ENCODE measurements at places on chromosomes 2 and 18. TPM values are rescaled to one million over a fixed set of nuclear protein-coding genes. Genes with fewer than 3 reads are reported as not detected.

GRCh38 chr2:8631465-8632005, 50.3 kb upstream of the ID2 start:
- DNase-seq: no peak

DNA sequence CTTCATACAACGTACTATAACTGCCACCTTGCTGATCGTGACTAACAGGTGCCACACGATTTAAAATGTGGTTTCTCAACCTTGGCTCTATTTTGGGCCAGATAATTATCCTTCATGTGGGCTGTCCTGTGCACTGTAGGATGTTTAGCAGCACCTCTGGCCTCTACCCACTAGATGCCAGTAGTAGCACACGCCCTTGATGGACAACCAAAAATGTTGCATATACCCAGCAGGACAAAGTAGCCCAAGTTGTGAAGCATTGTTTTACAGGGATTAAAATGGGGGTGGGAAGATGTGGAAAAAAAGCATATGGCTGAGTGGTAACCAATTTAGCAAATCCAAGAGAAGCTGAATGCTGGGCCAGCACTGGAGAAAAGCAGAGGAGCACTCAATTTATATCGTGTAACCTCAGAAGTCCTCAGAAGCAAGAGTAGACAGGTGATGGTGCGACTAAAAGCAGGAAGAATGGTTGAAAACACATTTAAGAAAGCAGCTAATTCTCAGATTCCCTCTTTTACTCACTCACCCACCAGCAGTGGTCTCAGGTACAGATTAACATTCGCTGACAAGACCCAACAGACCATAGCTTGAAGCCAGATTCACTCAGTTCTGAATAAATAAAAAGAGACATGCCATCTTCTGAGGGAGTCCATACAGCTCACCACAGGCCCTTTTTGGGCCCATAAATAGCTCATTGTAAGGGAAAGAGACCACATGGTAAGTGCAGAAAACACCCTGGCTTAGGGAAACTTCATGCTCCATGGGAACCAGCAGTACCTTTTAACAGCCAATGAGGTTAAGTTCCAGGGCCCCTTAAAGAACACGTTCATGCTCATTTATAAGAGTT, 50.6 kb downstream of the RAPH1 start:
- no peak for DNase-seq

GRCh38 chr18:59142274-59142673, 2.6 kb downstream of the SEC11C start:
- no peak for DNase-seq

DNA sequence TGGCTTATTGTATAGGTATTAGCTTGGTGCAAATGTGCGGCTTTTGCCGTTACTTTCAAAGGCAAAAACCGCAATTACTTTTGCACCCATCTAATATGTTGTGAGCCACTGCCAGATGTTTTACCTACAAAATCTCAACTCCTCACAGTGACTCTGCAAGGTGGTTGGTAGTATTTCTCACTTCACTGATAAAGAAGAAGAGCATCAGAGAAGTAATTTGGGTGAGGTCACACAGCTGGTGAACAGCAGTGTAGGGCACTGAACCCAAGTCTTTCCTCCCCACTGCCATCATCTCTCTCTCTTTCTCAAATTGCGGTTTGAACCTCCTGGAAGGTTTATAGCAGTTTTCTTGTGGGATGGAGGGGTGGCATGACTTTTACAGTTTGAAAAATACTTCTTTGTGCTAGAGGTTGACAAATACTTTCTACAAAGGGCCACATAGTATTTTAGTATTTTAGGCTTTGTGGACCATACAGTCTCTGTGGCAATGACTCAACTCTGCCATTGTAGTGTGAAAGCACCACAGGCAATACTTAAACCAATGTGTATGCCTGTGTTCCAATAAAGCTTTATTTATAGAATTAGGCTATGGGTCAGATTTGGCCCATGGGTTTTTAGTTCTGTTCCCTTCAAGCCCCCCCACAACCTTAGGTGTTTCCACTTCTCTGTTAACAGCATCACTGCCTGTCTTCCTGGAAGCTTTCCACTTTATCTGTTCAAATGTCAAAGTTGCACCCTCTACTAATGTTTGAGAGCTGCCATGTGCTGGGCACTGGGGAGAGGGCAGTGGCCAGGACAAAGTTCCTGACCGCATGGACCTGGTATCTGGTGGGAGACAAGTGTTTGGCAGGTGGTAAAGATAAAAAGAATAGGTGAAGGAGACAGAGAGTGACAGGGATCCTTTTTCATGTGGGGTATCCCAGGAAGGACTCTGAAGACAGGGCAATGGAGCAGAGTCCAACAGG, 30.1 kb downstream of the FHOD3 start:
- no peak for DNase-seq

DNA sequence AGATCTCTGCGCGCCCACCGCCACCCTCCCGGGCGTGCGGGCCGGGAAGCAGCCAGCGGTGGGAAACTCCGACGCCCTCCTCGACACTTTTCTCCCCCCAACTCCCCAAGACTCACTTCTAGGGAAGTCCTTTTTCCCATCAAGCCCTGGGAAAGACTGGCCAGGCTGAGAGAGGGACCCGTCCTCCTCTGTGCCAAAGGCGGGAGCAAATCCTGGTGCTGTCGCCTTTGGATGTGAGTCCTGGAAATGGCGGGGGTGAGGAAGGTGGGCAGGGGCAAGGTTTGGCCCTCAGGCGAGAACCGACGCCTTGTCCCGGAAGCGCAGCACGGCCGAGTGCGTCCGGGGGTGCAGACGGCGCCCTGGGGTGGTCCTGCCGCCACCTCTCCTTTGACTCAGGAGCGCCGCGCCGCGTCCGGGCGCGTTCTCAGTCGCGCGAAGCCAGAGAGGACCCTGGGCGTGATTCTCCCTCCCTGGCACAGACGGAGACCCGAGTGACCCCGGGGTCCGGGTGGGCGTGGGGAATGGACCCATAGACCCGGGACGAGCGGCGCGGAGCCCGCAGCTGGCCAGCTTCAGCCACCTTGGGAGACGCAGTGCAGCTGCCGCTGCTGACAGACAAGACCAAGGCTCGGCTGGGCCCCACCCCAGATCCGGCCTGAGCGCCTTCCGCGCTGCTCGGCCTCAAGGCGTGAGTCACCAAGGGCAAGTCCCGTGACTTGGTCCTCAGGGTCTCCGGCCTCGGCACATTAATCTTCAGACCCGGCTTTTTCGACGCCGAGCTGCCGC, 3.5 kb upstream of the LBX2 start:
- peak; percentile 68 for DNase-seq

DNA sequence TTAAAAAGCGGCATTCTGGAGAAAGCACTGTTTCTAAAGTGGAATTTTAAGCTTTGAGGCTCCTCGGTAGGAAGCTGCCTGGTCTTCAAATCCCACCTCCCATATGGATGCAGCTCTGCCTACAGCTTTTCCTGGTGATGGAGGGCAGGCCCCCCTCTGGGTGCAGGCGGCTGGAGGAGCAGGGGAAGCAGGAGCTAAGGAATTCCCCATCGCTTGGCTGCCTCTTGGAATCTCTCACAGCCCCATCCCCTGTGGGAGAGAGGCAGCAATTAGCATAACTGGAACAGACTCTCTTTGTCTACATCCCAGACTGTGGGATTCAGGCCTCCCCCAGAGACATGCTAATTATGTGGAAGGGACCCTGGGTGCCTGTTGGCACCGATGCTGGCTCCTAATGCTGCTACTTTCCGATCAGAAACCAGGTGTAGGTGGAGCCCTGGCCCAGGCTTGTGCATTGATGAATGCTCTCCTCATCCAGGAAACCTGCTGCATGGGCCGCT, 51.3 kb downstream of the LIPG start:
- DNase-seq: no peak

- DNase-seq: no peak
These were observed 18.1 kb upstream of the ATOH8 start for GRCh38 chr2:85735691-85736090.

DNA sequence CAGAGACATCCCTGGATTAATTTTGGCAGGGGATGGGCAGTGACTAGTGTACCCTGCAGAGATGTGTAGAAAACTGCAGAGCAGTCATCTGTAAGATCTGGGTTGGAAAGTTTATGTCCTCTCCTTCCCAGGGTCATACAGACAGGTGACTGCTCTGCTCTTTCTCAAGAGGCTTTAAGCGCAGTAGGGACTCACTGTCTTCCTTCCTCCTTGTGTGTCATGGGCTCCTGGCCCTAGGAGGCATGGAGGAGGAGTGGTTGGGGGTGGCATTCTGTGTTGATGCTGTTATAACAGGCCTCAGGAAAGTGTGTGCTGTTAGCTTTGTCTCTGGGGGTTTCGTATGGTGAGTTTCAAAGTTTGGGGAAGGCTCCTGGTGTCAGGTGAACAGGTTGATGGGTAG, 130.5 kb upstream of the MGAT5 start:
- no peak for DNase-seq

DNA sequence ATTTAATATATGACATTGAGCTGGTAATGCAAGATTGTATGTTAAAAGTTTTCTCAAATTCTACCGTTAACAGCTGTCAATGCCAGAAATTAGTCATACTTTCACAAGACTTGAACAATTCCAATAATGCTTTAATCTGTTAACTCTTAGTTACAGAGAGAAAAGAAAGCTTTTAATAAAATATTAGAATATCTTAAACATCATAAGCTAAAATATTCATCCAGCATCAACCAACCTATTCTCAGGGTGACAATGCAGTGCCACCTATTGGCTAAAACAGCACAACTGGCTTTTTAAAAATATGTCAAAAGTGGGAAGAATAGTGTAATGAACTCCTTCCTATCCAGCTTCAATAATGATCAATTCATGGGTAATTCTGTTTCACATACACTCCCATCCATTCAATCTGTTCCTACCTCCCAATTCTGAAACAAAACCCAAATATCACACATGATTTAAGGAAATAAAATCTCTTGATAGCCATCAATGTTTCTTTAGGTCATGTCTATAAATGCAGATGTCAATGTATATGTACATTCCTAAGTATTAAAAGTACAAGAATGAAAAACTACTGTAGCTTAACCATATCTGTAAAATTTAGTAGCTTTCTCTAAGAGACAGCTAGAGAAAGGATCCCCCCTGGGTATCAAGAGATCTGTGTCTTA, 79.8 kb upstream of the CCDC141 start:
- DNase-seq: no peak

DNA sequence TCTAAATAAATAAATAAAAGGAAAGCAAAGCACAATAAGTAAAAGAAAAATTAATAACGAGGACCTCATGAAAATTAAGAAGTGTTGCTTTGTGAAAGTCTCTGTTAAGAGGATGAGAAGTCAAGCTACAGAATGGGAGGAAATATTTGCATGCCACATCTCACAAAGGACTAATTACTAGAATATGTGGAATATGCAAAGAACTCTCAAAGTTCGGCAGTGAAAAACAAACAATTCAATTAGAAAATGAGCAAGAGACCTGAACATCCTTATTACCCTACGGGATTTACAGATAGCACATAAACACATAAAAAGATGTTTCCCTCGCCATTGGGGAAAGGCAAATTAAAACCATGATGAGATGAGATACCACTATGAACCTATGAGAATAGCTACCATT, 23.3 kb downstream of the CYP26B1 start:
- no peak for DNase-seq

Gene DQX1
- not detected for total RNA-seq
